ENCODE measurements at places on chromosomes 11 and 22.

GRCh38 chr11:18536209-18536608, 9.5 kb upstream of the TSG101 start:
- DNase-seq: no peak

DNA sequence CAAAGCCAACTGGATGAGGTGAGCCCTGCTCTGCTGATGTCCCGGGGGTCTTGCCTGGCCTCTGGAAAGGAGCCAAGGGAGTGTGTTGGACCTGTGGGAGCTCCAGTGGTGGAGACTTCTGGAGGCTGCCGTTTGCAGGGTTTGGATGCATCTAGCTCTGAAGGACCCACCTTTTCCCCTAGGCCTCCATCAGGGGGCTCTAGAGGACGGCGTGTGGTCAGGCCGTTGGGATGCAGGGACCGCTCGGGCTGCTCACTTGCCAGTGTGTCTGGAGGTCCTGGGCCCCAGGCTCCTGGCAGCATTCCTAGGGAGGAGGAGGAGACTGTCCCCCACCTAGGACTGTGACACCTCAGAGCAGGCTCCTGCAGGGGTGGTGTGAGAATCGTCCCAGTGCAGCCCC, 58.3 kb downstream of the PRDM11 start:
- DNase-seq: no peak

- no peak for DNase-seq
These were observed 13.3 kb downstream of the OR52B2 start for GRCh38 chr11:6156628-6157359.

- no peak for DNase-seq
These were observed 89.5 kb upstream of the B3GAT1 start for GRCh38 chr11:134501406-134502152.

- DNase-seq: no peak
These were observed 25.8 kb downstream of the KRTAP5-5 start for GRCh38 chr11:1655168-1656060.

DNA sequence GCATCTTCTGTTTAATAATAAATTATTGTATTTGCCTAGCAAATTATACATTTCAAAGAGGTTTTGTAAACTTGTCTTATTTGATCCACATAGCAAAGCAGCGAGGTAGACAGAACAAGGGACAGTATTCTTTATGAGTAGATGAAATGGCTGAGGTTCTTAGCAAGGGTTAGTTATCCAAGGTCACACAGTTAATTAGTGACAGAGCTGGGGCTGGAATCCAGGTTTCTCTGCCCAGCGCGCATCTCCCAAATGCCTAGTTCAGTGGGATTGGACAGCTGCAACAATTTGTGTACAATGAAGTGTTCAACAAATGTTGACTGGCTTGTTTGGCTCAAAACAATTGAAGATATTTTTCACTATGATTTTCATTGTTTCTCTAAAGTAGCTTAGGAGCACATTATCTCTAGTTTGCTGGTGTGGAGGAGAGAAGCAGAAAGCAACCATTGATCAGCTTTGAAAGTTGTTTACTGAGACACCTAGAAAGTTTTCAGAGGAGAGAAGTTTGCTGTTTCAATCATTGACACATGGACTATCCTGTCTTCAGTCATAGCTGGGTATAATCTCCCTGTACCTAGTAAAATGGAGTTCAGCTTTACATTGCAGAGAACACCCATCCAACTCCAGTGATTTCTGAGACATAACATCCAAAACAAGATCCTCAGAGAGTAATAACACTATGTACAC, 270.6 kb downstream of the FAT3 start:
- DNase-seq: no peak

DNA sequence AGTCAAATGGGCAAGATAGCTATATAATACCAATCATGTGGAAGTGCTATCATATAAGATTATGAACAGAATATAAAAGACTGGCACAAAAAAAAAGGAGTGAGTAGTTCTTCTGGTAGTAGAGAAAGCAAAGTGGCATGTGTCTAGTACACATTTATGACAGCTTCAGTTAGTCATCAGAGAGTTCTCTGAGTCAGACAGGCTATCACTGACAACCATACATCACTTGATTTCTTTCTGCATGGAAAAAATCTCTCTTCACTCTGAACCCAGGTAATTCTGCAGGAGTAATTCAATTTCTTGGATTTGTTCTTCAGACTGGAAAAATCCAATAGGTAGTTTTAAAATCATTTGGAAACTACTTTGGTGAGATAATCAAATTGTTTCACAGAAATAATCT, 286.8 kb upstream of the ANO3 start:
- DNase-seq: no peak

DNA sequence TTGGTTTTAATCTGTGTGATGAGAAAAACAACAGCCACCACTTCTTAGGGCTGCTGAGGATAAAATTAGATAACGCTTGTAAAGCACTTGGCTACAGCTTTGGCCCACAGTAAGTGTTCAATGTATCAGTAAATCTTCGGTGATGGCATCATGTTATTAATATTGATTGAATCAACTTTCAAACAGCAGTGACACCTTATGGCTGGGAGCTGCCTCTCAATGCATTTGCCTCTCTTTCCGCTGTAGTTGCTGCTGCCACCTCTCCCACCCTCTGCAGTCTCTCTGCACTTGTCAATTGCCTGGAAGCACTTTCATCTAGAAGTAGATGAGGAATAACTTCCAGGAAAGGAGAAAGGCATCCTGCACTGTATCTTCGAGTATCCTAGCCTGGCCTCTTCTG, 491.1 kb downstream of the OPCML start:
- DNase-seq: no peak

GRCh38 chr11:78428266-78428636, 10.6 kb upstream of the GAB2 start:
- DNase-seq: no peak

- DNase-seq: no peak
These were observed 198.8 kb upstream of the NARS2 start for GRCh38 chr11:78773492-78773891.

DNA sequence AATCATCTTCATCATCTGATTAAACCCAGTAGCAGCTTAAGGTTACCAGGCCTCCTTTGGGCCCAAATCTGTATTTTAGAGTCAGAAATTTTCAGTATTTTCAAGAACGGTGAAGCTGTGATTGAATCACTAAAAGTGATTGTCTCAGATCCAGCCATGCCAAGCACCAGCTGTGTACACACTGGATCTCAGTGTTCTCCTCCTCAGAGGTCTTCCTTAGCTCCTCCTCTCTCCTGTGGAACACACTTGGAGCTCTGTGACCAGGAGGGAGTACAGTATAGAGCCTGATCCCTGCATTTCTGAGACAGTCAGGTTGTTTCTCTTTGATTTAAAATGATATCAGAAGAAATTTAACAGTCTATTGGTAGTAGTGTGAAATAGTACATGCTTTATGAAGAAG, 401.1 kb downstream of the NTM start:
- DNase-seq: no peak

DNA sequence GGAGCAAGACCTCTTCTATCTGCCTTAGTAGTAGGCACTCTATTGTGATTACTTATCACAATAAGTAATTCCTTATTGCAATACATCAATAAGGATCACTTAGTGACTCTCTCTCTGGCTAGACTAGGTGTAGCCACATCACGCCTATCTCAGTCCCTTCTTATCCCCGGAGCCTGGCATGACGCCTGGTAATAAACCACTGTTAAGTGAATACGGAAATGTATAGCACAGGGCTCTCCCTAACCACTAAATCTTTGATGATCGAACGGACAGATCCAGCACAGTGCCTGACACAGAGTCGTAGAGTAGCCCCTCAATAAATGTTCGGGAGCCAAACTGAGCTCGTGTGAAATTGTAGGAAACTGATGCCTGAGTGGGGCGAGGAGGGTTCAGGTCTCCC, 143.3 kb downstream of the FBXO7 start:
- no peak for DNase-seq

GRCh38 chr11:132576706-132577105, 955.6 kb downstream of the OPCML start:
- no peak for DNase-seq

Data from cortex of kidney (tissue), 1 donor.